ENCODE measurements at places on chromosomes 2 and 18.

DNA sequence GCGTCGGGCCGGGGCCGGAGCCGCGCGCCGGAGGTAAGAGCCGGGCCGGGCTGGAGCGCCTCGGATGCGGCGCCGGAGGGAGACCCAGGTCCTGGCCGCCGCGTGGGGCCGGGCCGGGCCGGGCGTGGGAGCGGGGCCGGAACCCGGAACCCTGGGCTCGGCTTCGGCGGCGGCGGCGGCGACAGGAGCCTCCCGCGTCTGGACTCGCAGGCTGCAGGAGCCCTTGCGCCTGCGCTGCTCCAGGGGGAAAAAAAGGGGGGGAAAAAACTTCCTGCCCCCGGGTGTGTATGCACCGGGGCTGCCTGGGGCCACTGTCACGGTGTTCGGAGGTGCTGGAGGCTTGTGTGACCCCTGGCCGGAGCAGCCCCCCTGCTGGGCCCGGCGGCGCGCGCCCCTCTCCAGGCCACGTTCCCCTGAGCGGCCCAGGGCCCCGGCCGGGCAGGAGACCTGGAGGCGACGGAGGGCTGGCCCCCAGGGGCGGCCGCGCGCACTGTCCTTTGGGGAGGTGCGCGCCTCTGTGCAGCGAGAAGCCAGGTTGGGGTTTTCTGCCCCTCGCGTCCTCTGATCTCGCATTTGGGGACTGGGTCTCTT lies 864 bp downstream of the KLHL29 start:
- no peak for DNase-seq

GRCh38 chr2:212237350-212238095 lies 301.1 kb downstream of the ERBB4 start:
- no peak for DNase-seq

DNA sequence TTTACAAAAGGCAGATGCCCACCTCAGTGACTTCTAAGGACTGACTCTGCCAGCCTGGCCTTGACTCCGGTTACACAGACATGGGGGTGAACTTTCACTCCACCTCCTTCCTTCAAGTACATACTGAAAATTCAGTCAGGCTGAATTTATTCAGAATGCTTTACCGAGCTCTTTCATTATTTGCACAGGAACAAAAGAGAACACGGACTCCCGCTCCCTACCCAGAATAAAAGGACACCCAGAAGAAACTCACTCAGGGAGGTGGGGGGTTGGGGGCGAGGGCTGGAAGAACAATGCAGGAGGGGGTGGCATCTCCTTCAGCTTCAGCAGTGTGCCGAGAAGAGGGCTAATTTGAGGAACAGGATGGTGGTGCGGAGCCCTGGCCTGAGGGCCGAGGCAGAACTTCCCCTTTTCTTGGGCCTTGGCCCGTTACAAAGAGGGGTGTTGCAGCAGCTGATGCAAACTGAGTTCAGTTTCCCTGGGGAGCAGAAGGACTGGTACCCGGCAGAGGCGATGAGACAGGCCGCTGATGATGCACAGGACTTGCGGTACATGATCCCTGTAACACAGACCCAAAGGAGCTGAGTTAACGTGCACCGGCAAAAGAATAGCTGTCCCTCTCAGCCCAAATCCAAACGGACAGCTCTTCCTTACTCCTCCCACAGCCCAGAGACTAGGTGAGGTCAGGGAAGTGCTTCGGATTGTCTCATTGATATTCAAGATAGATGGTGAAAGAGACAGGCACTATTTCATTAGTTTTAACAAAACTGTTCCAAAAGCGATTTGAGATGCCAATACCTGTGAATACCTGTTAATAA lies 24.1 kb downstream of the LYPD1 start:
- no peak for DNase-seq

- DNase-seq, result no peak
Observed at GRCh38 chr2:146228466-146229058, 1616.3 kb upstream of the ACVR2A start.

- DNase-seq, result no peak
Observed at GRCh38 chr2:170462433-170463205, 252.5 kb upstream of the SP5 start.
